ENCODE measurements at places on chromosomes 6 and 20.

DNA sequence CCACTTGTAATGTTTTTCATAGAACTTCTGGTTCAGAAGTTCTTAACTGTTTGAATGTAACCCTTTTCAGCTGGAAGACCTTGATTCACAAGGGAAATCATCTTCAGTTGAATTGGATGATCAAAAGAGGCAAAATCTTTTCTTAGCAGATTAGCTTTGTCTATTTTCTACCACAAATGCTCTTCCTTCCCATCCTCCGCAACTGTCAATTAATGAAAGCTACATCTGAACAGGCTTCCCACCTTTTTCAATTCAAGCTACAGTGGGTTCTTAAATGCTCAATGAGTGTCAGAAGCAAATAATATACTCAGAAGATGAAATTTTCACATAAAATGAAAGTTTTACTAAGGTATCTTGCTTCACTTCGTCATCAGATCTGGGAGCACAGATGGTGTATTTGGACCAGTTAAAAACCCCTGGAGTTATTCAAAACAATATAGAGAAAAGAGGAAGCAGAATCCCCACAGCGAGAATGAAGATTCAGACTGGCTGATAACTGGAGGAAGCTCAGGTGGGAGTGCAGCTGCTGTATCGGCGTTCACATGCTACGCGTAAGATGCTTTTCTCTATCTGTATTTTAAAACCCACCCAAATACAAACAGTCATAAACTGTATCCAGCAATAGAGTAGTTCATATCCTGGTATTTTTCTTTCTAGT, 19.4 kb downstream of the QRSL1 start:
- DNase-seq = no peak

- DNase-seq = no peak
Measured at GRCh38 chr6:55916188-55916587, 40.8 kb upstream of the BMP5 start.

DNA sequence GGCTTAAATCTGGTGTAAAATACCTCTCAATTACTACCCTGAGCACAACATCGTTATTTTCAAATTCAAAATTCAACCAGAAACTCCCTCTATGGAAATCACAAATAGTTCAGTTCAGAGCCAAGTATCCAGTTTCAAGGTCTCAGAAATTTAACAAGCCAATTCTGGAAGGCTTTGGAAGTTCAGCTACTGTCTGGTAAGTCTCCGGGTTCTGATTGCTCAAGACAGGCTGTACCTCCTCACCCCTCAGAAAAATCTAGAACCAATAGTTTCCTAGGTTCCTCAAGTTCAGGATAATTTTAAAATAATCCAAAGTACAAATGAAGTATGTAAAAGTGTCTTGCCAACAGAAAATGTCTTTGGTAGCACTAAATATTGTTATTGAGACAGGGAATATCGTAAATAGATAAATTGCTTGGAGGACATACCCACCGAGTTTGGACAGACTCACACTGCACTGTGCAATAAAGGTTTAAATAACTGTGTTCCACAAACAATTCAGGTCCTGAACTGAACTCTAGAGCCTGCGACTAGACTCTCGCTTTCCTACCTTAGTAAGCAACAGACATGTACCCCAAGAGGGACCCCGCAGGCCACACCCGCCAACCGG, 729 bp downstream of the ATG5 start:
- DNase-seq = no peak

GRCh38 chr6:15330174-15330944, 84.5 kb downstream of the JARID2 start:
- DNase-seq = no peak

DNA sequence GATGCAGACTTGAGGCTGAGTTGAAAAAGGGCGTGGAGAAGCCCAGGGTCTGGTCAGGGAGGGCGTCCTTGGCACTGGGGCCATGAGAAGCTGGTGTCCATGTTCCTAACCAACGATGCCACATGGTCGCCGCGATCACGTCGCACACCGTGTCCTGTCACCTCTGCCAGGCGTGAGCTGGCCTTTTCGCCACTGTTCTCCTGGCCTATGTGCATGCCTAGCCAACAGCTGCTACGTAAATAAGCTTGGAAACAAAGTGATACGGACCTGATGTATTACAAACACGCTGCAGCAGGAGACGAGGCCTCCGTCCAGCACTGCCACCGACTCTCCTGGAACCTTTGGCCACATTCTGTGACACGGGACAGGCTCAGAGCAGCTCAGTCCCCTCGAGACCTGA, 22.0 kb upstream of the KIF25 start:
- no peak for DNase-seq

DNA sequence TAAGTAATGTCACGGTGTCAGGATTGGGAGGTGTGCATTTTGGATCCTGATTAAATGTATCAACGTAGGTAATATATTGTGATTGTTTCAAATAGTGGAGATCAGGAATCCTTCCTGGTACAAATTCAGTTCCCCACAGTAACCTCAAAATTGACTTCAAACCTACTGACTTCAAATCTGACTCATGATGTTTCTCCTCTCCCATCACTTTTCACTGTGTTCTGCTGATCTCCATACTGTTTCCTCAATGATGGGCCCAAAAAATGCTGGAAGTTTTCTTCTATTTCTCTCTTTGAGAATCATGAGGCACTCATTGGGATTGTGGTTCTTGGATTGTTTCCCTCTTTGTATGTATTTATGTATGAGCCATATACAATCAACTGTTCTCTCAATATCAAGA, 35.9 kb downstream of the LAMA2 start:
- no peak for DNase-seq

DNA sequence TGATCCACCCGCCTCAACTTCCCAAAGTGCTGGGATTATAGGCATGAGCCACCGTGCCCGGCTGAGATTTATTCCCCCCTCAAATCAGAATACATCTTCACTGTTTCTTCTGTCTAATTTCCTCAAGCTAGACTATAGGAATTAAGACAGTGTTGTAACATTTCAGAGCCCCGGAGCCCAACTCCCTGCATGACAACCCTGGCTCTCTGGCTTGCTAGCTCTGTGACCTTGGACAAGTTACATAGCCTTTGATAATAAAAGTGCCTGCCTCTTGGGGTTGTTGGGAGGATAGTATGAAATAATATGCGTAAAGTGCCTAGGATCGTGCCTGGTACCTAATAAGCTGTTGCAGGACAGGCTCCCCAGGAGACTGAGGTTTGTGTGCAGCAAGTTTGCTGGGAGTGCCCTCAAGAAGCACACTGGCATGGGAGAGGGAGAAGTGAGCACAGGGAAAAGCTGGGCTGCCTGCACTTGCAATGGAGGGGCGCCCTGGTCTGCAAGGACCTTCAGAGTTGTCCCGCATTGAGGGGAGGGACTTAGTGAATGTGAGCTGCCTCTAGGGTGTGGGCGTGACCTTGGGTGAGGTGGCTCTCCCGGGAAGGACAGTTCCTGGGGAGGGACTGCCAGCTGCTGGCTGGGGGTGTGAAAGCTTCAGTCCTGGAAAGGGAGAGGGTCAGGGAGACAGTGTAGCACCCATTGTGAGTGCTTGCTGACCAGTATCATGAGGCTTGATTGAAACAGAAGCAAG, 43.4 kb downstream of the TAF8 start:
- no peak for DNase-seq

DNA sequence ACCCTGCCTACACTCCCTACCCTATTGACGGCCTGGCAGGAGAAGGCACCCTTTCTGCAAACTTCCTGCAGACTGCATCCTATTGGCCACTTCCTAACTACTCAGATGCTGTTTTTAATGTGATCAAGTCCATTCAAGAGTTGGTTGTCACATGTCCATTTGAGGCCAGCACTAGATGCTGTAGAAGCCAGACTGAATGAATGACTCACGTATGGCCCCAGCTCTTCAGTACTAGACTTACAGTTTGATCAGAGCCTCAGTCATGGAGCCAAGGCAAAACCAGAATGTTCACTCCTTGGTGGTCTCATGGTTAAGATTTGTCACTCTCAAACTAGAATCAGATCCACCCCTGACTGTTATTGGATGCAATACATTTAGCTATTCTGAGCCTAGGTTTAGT, 101.7 kb downstream of the OPRM1 start:
- no peak for DNase-seq

DNA sequence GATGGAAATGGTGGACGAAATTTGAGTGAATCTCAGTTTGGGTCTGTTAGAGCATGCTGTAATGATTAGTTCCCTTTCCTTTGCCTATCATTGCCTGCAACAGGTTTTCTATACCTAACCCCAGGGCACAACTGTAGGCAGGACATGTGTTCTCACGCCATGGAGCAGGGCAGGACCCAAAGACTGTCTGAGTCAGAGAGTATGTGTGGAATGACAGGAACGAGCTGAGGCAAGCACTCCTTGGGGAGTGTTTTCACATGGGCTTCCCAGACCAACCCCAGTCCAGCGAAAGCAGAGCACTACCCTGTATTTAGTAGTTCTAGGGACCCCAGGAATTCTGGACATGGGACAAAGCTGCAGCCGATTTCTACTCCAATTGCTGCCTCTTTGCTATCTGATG, 234.2 kb downstream of the HACE1 start:
- DNase-seq = no peak

DNA sequence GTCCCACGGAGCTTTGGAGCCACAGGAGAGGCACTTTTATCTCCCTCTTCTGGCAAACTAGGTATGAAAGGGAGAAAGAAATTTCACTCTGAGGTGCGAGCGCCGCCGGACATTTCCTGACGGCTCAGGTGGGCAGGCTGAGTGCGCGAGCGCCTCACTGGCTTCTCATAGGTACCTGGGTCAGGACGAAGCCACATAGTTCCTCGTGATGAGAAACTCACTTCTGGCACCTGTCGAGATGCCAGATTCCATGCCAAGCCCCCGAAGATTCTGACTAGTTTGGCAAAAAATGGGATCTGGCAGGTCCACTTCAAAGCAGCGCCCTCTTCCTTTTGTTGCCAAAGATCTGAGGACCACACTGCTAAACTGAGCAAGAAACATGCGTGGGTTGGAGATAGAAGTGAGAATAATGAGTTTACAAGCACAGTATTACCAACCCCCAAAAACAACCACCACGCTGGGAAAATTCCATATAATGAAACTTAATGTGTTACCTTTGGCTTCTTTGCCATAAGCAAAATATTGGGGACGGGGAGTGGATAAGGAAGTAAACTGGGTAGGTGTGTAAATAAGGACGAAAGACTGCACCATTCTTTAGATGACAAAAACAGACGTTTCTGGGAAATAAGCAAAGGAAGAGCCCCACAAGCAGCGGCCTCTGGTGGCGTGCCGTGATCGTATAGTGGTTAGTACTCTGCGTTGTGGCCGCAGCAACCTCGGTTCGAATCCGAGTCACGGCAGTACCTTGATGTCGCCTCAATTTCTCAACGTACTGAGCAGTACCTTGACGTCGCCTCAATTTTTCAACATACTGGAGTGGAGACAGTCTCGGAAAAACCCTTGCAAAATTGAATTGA, 89.8 kb upstream of the PRSS16 start:
- no peak for DNase-seq

All from LNCaP clone FGC (cell line).